ENCODE measurements at places on chromosomes 2 and 18.

- no peak overlapping the region for H3K4me3 ChIP-seq
- no peaks in the 10 kb centered on the region for H3K4me1 ChIP-seq
- no peak for DNase-seq
- no peak overlapping the region for H3K27ac ChIP-seq
These were observed 104.2 kb upstream of the MAP4K3 start for GRCh38 chr2:39541011-39541930.

DNA sequence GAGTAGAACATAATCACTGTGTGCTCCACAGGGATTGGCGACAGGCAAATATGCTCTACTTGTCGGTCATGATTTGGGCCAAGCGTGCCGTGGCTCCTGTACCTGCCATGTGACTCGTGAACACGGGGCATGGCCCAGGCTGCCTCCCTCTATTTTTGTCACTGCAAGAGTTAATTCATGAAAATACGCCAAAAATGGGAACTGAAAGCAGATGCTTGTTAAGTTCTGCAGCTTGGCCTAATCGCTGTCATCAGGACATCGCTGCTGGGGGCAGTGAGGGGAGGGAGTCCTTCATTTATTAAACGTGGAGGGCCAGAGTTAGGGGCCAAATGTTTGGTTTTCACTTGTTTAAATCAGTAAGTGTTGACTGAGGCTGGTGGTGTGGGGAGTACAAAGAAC, 177.8 kb downstream of the BCL2 start:
- H3K4me1 ChIP-seq, result peaks cover 3% of the 10 kb centered on the region
- no peaks in the 10 kb centered on the region for H3K36me3 ChIP-seq
- peaks cover 2% of the 10 kb centered on the region for H3K27me3 ChIP-seq
- no peak for DNase-seq

- DNase-seq, result no peak
- no peaks in the 10 kb centered on the region for H3K4me1 ChIP-seq
- H3K27me3 ChIP-seq, result no peaks in the 10 kb centered on the region
- no peak overlapping the region for H3K27ac ChIP-seq
These were observed 16.4 kb upstream of the RBM44 start for GRCh38 chr2:237782181-237782580.

DNA sequence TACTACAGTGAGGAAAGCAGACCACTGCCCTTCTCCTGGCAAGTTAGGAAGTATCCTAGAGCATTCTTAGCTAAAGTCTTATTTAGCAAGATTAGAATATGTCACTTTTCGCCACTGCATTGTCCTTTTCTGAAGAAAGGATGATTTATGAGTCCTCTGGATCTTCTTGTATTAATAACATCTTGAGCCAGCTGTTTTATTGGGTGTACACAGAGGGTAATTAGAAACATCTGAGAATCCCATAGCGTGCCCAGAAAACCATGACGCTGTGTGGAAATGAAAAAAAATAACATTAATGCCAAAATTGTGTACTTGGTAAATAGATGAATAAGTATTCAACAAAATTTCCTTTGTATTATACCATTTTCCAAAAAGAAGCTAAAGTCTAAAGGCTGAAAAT, 198.7 kb downstream of the LTBP1 start:
- H3K4me1 ChIP-seq, result no peaks in the 10 kb centered on the region
- H3K27ac ChIP-seq, result no peak overlapping the region
- no peaks in the 10 kb centered on the region for H3K36me3 ChIP-seq

DNA sequence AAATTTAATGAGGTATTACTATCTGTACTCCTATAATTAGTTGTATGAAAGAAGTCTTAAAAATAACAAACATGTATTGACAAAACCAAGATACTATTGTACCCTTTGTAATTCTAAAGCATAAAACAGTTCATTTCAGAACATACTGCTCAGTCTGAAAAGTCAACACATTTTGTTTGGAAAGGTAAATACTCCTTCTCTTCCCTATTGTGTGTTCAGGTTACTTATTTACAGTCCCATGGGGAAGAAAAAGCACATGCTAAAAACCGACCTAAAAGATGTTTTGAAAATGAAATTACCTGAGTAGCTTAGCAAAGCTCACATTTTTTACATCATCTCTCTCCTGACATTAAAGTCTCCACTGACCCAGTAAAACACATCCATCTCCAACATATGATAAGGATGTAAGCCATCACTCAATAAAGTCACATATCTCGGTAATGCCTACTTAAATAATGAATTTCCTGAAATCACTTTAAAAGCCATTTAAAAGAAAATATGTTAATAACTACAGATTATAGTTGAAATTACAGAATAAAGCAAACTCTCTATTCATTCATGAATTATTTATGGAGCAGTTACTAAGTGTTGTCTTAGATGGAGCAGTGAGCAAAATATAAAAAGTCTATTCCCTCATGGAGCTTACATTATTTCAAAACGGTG, 75.6 kb upstream of the FZD5 start:
- H3K27ac ChIP-seq, result no peak overlapping the region
- H3K4me1 ChIP-seq, result no peaks in the 10 kb centered on the region
- DNase-seq, result no peak
- H3K36me3 ChIP-seq, result no peaks in the 10 kb centered on the region

All from mesenchymal stem cell (in vitro differentiated cells and primary cell).